ENCODE measurements at places on chromosomes 16 and 17.

DNA sequence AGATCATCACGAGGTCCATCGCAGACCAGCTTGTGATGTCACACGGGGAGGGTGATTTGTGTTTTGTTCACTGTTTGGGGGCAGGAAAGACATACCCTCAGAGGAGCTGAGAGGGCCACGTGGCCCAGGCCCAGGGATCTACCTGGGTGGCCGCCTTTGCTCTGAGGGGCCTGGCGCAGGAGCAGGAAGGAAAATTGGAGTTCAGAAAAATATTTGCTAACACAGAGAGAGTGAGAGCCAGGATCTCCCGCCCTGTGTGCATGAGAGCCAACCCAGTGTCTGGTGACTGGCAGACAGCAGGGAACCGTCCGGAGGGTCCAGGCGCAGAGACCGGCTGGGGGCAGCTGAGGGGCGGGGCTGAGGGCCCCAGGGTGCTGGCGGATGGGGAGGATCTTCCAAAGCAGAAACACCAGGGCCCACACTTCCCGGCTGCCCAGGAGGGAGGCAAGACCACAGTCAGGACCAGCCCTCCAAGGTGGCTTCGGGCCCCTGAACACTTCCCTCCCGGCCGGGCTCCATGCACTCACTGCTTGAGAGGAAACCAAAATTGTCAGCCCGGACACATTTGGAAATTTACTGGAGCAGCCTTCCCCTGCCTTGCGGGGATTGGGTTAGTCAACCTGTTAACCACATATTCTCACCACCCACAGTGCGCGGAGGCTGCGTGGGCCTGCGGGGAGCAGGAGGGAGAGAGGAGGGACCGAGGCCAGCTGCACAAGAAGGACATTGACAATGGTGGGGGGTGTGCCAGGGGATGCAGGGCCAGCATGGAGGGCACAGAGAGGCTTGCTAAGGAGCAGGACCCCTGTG, 52.6 kb downstream of the RBFOX3 start:
- no peak for DNase-seq

DNA sequence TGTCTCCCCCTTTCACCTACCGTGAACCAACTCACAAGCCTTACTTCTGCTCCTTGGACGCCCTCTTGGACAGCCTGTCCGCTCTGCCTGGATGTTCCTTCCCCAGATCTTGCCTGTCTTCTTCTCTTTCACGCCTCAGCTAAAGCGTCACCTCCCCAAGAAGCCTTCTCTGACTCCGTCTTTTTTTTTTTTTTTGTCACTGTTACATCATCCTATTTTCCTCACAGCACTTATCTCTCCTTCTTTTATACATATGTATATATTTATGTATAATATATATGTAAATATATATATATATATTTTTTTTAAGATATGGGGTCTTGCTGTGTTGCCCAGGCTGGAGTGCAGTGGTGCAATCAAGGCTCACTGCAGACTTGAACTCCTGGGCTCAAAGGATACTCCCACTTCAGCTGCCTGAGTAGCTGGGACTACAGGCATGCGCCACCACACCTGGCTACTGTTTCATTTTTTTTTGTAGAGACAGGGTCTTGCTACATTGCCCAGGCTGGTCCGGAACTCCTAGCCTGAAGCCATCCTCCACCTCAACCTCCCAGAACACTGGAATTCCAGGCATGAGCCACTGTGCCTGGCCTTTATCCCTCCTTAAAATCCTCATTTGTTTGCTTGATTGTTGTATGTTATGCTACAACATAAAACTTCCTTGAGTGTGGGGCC, 16.5 kb upstream of the AKTIP start:
- DNase-seq: no peak

GRCh38 chr17:2124391-2124790, 69.5 kb downstream of the HIC1 start:
- DNase-seq: no peak

GRCh38 chr16:11250786-11251524, 5.0 kb downstream of the SOCS1 start:
- no peak for DNase-seq

GRCh38 chr16:15958703-15959348, 9.4 kb downstream of the ABCC1 start:
- no peak for DNase-seq

GRCh38 chr16:3266873-3267537, 10.6 kb upstream of the MEFV start:
- DNase-seq: no peak

GRCh38 chr16:68246666-68247065, 1.5 kb downstream of the PLA2G15 start:
- DNase-seq: no peak

GRCh38 chr17:43994272-43995149, 9.9 kb upstream of the NAGS start:
- peak; percentile 84 for DNase-seq

- DNase-seq: no peak
Observed at GRCh38 chr17:4696437-4696805, 7.5 kb downstream of the PELP1 start.

DNA sequence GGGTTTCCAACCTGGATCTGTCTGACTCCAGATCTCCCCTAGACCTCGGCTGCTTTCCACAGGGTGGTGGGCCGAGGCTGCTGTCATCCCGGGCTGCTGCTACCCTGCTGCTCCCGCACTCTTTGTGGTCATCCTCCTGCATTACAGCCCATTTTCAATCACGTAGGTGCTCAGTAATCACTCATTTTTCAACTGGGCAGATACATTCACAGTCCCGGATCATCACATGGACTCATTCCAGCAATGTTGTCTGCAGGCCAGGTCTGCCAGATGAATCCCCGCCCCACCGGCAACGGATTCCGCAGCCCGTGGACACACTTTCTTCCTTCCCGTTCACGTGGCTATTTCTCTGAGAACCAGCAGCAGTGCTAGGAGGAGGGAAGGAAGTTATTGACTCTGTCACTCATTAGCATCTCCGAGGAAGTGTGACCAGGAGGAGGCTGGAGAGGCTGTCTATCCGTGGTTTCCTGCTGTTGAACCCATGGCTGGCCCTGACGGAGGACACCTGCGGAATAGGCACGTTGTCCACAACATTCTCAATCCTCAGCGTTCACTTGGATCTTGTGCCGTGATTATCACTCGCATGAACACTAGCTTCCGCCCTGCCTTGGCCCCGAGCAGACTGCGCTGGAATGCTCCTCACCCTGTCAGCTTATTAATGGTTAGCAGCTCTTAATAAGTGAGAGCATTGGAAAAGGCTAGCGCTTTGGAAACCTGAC, 14.7 kb upstream of the ZCCHC14 start:
- DNase-seq: no peak

GRCh38 chr16:48503779-48504178, 106.2 kb downstream of the N4BP1 start:
- peak; percentile 81 for DNase-seq

- DNase-seq: no peak
Observed at GRCh38 chr16:74601126-74601871, 5.6 kb downstream of the GLG1 start.

DNA sequence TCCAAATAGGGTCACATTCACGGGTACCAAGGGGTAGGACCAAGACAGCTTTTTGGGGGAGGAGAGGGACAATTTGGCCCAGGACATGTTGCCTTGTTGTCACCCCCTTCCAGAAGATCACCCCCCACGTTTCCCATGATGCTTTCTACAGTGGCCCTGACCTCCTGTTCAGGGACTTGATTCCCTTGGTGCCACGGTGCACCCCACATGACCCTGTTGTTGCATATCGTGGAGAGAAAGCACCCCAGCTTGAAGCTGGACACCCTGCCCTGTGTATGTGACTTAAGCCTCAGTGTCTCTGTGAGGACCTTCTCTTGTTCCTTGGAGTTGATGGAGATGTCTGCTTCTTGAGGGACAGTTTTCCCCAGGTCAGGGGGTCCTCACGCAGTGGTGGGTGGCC, 12.6 kb downstream of the IL34 start:
- no peak for DNase-seq

GRCh38 chr16:85611444-85612190, 1.5 kb upstream of the GSE1 start:
- DNase-seq: peak; percentile 76

DNA sequence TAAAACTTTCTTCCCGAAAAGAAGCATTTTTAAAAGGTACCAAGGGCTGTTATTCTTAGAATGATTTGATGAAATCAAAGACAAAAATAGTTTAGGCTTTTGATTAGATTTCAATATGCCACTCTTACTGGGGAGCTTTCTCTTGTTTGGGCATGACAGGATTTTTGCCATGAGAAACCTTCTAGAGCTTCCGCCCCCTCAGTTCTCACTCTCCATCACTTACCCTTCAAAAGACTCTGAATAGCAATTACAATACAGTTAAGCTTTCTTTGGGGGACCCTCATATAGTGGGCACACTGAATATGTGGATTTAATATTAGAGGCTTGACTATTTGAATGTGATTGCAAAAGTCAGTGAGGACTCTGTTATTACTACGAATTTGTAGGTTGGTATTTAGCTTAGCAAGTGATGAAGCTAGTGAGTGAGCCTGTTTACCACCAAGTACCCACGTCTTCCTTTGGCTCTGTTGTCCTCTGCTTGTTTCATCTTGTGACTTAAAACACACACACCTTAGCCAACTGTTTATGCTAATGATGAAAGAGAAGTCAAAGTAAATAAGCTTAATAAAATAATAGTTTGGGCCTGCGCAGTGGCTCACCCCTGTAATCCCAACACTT, 158.7 kb upstream of the TBX2 start:
- DNase-seq: no peak

DNA sequence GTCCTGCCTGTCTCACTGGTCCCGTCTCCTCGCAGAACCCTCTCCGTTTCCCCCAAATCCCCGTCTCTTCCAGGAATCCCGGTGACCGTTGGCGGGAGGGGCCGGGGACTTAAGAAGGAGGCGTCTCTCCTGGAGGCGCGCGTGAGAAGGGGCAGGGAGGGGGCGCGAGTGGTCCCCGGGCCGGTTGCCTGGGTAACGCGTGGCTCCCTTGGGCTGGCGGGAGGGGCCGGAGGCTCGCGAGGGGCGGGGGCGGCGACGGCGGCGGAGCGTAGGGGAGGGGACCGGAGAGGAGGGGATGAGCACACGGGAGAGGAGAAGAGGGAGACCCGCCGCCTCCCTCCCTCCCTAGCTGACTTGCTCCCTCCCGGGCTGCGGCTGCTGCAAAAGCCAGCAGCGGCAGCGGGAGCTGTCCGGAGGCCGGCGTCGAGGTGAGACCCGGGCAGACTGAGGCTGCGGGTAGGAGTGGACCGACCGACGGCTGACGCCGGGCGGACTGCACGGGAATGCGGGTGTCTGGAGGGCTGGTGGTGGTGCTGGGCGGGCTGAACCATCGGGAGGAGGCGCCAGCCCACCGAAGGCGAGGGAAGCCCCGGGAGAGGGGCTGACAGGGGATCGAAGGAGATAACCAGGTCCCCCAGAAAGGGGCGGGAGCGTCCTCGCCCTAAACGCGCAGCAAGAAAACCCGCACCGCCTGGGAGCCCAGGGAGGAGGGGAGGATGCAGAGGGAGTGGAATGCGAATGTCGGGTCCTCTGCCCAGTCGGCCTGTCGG, at the start of gene PRRT2:
PRRT2 (plus strand) TSS at position 298 of the 770 bp plus-strand sequence. CDS start 862 bp downstream, outside the sequence.
- peak; percentile 69 for DNase-seq

DNA sequence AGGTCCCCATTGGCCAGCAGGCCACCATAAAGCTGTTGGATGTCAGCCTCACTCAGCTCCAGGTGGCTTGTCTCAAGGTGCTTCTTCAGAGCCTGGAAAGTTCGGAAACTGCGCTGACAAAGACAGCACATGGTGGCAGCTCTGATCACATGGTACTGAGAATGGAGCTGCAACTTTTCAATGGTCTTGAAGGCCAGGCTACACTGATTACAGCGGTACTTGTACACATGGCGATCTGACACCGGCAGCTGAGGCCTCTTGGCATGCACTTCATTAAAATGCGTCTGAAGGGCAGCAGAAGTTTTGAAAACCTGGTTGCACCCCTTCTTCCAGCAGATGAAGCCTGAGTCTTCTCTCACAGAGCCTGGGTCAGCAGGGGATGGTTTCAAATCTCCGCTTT, 249.7 kb downstream of the ZFHX3 start:
- DNase-seq: no peak

GRCh38 chr16:85865-86264, 7.8 kb downstream of the MPG start:
- DNase-seq: no peak

- no peak for DNase-seq
Observed at GRCh38 chr17:14580499-14580898, 279.6 kb downstream of the HS3ST3B1 start.

DNA sequence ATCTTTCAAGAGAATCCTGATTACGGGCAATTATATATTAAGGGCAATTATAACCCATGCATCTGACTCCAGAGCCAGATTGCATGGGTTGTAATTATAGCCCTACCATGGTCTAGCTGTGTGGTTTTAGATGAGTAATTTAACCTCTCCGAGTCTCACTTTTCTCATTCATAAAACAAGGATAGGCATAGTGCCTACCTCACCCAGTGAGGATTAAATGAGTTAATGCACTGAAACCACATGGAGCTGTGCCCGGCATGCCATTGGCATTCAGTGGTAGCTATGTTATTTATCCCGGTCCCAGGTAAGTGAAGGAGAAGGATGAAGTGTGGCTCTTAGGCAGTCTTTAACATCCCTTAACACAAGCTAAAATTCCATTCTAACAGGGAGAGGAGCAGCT, 6.3 kb downstream of the SNX20 start:
- DNase-seq: no peak

GRCh38 chr17:72191921-72192799, 71.3 kb downstream of the SOX9 start:
- no peak for DNase-seq

DNA sequence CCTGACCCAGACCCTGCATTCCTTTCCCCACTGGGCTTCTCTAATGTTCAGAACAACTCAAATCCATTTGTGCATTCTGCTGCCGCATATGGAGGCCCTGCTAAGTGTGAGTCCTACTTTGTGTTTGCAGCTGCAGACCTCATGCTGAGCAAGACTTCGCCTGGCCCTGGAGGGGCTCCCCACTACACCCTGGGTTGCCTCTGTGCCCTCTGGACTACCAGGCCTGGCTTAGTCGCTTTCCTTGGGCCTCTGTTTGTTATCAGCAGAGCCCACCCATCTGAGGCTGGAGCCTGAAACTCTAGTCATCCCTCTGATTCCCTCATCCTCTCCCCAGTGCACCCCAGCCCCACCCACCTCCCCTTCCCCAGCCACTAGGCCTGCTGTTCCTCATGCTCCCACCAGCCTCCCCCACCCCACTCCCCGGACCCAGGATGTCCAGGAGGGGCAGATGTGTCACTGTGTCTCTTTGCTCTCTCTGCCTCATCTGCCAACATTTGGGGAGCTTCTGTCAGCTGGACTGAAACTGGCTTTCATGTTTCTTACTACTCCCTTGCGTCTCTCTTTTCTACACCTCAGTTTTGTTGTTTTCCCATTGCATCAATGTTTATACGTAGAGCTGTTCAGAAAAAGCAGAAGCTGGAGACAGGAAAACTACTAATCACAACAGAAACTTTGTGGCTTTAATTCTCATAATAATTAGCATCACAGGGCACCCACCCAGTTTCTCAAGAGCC, 17.9 kb upstream of the CD300E start:
- DNase-seq: no peak
